Lung (tissue), 17 donors: ENCODE measurements at places on chromosomes 4 and X.

- DNase-seq, result no peak
These were observed 933 bp downstream of the CNKSR2 start for GRCh38 chrX:21374994-21375707.

DNA sequence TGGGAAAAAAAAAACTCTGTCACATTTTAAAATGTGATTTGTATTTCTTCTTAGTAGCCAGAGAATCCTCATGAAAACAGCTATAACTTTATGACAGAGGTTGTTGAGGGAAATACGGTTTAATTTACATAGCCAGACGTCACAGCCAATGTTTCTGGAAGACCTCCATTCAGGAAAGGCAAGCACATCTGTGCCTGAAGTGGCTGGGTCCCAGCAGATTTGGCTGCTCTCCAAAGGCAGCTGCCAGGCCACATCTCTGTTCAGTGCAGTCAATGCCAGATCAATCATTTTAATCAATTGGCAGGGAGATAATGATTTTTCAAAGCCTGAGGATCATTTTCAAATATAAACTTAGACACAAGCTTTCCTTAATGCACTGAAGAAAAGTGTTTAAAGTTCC lies 86.5 kb upstream of the ZIC3 start:
- no peak for DNase-seq

- DNase-seq, result no peak
These were observed 11.6 kb upstream of the CENPVL2 start for GRCh38 chrX:51694254-51694653.

GRCh38 chr4:175946472-175947116 lies 119.0 kb upstream of the WDR17 start:
- peak; percentile 21 for DNase-seq

GRCh38 chr4:71093745-71094144 lies 100.3 kb downstream of the DCK start:
- DNase-seq, result no peak

DNA sequence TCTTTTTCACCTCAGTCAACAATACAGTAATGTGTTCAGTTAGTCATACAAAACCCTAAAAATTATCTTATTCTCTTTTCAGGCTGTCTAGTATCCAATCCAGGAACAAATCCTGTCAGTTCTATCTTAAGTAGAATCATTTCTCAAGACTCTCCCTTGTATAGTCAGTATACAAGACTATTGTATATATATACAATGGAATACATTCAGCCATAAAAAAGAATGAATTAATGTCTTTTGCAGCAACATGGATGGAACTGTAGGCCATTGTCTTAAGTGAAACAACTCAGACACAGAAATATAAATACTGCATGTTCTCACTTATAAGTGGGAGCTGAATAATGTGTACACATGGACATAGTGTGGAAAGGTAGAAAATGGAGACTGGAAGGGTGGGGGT lies 501.2 kb upstream of the ATOH1 start:
- no peak for DNase-seq

DNA sequence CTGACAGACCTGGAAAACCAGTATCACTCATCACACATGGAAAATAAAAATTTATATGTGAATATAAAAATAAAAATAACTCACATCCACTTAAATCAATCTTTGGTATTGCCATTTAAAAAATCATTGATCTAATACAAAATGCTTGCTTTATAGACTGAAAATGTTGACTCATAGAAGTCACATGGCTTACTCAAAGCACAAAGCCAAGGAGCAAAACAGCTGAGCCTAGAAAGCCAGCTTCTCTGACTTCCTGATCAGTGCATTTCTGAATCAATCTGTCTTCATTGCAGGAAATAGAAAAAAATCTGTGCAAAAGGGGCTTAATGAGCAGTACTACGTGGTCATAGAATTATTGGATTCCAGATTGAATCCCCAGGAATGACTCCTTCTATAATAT lies 176.9 kb upstream of the HS3ST1 start:
- no peak for DNase-seq

DNA sequence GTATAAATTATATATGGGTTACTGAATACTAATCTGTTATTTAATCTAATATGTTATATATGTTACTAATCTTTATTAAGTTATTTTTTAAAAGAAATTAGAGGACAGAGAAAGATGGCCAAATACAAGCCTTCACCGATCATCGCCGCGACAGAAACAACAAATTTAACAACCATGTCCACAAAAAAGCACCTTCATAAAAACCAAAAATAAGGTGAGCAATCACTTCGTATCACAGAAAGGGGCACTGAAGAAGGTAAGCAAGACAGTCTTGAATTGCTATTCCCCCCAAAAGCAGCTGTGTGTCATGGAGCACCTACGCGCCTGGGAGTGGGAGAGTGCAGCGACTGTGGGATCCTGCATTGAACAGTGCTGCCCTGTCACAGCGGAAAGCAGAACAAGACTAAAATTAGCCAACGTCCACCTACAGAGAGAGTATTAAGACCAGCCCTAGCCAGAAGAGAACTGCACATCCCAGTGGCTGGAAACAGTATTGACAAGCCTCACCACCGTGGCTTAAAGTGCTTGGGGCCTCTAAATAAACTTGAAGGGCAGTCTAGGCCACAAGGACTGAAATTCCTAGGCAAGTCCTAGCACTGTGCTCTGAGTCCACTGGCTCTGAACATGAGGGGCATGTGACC lies 38.5 kb downstream of the LRBA start:
- DNase-seq, result no peak

DNA sequence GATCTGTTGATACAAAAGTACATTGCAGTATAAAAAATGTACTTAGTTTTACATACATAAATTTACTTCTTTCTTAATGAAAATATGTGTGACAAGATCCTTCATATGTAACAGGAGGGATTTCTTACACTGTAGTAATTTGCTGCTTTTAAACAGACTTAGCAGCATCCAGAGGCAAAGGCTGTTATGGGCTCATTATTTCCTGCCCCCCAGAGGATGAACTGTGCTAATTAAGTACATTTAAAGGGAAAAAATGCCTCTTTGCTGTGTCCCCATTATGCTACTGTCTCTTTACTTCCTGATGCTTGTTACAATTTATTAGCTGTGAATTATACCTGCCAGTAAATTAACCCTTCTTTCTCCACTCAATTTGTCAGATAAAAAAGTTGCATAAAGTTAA lies 47.1 kb downstream of the NDST3 start:
- DNase-seq, result no peak

- no peak for DNase-seq
These were observed 277.1 kb downstream of the KLHL13 start for GRCh38 chrX:117839544-117839943.

- DNase-seq, result peak; percentile 19
These were observed at the start of gene CORIN for GRCh38 chr4:47837908-47838294. TSS of gene CORIN (minus strand) at chr4:47838067. CDS start at chr4:47837949, 118 bp downstream.

DNA sequence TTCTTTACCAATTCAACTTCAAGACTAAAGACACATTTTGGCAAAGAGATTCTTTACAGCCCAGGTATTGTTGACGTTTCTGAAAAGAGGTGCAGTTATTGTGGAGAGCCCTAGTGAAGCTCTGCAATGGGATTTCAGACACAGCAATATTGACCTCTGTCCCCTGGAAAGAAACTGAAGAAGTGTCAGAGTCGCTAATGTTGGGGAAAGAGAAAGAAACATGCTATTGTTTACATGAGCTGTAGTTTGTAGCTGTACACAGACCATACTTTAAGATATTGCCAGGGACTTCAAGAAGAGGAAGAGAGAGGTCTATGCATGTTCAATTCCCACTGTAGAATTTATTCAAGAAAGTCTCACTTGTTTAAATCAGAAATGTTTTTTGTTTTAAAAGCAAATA lies 497.3 kb upstream of the BOD1L1 start:
- DNase-seq, result peak; percentile 64

GRCh38 chrX:37364666-37365065 lies 15.5 kb downstream of the PRRG1 start:
- no peak for DNase-seq

DNA sequence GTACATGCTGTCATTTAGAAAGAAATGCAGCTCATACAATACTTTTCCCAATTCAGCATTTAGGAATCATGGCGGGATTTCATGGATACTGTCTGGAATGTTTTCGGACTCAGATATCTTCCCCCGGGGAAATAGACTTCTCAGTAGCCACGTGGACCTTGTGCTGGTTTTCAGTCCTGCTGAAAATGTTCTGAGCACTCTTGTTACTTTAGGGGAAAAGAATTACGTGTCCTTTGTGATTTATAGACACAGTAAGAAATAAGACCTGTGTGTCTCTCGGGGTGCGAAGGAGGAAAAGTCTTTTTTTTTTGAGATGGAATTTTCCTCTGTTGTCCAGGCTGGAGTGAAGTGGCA lies 3.8 kb downstream of the CD99 start:
- DNase-seq, result no peak

DNA sequence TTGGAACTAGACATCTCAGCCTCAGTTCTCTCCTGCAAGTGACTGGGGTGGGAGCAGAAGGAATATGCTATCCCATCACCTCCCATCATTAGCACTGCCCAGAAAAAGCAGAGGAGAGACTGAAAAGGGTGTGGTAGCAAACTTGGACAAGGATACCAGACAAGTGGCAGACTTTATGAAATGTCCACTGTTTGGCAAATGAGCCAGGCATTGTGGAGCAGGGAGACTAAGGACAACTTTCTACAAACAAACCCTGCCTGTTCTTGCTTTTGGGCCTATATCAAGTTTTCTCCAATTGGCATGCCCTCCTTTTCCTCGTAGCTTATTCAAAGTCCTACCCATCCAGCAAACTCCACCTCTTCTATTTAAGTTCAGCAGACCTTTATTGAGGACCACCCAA lies 41.6 kb downstream of the ZCCHC12 start:
- DNase-seq, result no peak

DNA sequence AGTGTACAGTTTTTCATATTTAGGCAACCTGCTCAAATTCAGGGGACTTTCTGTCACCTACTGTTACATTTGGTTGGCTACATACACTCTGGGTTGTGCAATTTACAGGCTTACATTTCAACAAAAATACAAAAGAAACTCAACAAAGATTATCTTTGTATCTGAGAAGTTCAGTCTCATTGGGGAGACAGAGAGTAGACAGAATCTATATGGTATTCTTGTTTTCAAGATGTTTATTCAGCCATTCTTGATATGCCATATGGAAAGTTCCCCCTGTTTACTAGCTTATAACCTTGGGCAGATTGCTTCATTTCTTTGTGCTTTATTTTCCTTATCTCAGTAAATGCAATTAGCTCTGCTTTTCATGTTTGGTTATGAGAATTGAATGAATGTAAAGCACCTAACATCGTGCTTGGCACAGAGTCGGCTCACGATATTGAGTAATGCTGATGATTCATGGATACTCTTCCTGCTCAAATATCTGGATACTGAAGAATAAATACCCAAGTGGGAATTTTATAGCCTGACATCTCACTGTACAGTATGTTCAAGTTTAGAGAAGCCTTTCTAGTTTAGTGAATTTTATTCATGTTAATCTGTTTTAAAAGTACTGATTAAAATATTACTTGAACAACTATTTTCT lies 96.5 kb upstream of the PACRGL start:
- no peak for DNase-seq

GRCh38 chr4:85701861-85702321 lies 226.9 kb downstream of the ARHGAP24 start:
- DNase-seq, result no peak

DNA sequence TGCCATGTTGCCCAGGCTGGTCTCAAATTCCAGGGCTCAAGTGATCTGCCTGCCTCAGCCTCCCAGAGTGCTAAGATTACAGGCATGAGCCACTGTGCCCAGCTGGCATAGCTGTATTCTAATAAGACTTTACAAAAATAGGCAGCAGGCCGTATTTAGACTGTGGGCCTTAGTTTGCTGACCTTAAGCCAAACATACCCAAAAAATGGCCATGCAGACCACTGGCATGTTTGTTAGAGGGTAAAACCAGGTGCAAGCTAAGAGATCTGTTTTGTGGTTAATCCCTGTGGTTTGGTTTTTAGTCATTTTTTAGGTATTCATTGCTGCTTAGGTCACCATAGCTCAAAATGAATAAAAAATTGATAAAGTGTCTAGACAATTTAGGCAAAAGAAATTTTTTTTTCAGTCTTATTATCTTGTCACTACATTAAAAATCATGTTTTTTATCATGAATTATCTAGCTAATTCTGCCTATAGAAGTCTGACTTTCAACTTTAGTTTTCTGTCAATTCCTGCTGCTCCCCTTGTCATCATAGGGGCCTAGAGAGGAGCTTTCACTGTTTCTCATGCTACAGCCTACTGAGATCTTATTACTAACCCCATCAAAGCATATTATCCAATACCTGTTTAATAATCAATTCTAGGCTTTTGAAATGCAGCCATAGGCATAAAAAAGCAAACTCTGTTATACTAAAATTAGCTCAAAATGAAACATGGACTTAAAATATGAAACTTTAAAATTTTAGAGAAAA lies 7.5 kb upstream of the SPINK2 start:
- DNase-seq, result no peak

- DNase-seq, result no peak
These were observed 34.1 kb upstream of the TNIP3 start for GRCh38 chr4:121198251-121198650.

GRCh38 chr4:55834086-55834795 lies 14.7 kb downstream of the EXOC1L start:
- no peak for DNase-seq

- DNase-seq, result no peak
These were observed 8.0 kb upstream of the CRMP1 start for GRCh38 chr4:5900844-5901243.

GRCh38 chr4:183396227-183396637 lies 48.2 kb upstream of the CDKN2AIP start:
- no peak for DNase-seq

DNA sequence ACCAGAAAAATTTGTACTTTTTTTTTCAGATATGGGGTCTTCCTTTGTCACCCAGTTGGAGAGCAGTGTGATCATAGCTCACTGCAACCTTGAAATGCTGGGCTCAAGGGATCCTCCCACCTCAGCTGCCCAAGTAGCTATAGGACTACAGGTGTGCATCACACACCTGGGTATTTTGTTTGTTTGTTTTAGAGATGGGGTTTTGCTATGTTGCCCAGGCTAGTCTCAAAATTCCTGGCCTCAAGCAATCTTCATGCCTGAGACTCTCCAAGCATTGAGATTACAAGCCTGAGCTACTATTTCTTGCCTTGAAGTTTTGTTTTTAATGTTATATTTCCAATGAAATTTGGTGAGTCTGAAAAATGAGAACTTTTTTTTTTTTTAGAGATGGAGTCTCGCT lies 847.8 kb downstream of the TRIML1 start:
- DNase-seq, result no peak

- DNase-seq, result no peak
These were observed 278 bp downstream of the CLOCK start for GRCh38 chr4:55546506-55546755.

GRCh38 chrX:118727686-118728339 lies 407 bp downstream of the IL13RA1 start:
- DNase-seq, result peak; percentile 35

DNA sequence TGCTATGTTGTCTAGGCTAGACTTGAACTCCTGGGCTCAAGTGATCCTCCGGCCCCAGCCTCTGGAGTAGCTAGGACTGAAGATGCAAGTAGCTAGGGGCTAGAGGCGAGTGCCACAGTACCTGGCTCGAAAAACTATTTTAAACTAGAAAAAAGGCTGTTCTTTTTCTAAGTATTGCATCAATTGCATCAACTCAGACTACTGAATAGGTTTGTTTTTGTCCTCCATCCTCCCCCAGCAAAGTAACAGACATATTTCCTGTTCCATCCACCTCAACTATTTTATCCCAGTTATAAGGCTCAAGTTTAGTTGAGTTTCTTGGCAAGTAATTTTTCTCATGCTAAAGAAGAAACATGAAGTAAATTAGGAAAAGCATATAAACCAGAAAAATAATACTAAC lies 4.1 kb downstream of the SH3RF1 start:
- no peak for DNase-seq
